ENCODE measurements at places on chromosomes 6 and 20.

DNA sequence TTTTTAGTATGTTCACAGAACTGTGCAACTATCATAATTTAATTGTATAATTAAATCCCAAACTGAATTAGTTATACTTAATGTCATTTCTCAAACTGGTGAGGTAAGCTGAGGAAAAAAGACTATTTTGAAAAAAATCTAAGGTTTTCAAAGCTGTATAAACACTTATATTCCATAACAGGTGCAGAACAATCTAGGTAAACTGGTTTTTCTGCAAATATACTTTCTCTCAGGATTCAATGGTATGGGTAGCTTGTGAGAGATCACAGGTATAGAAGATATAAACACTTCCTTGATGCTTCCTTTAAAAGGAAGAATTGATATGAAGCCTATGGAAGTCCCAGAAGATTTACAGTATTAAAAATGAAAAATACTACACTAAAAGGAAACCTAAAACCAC is 33.7 kb downstream of the NOL7 start:
- no peak for DNase-seq

DNA sequence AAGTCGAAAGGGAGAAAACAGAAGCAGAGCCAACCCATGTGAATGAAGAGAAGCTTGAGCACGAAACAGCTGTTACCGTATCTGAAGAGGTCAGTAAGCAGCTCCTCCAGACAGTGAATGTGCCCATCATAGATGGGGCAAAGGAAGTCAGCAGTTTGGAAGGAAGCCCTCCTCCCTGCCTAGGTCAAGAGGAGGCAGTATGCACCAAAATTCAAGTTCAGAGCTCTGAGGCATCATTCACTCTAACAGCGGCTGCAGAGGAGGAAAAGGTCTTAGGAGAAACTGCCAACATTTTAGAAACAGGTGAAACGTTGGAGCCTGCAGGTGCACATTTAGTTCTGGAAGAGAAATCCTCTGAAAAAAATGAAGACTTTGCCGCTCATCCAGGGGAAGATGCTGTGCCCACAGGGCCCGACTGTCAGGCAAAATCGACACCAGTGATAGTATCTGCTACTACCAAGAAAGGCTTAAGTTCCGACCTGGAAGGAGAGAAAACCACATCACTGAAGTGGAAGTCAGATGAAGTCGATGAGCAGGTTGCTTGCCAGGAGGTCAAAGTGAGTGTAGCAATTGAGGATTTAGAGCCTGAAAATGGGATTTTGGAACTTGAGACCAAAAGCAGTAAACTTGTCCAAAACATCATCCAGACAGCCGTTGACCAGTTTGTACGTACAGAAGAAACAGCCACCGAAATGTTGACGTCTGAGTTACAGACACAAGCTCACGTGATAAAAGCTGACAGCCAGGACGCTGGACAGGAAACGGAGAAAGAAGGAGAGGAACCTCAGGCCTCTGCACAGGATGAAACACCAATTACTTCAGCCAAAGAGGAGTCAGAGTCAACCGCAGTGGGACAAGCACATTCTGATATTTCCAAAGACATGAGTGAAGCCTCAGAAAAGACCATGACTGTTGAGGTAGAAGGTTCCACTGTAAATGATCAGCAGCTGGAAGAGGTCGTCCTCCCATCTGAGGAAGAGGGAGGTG is 38.7 kb downstream of the ZBTB2 start:
- no peak for DNase-seq

DNA sequence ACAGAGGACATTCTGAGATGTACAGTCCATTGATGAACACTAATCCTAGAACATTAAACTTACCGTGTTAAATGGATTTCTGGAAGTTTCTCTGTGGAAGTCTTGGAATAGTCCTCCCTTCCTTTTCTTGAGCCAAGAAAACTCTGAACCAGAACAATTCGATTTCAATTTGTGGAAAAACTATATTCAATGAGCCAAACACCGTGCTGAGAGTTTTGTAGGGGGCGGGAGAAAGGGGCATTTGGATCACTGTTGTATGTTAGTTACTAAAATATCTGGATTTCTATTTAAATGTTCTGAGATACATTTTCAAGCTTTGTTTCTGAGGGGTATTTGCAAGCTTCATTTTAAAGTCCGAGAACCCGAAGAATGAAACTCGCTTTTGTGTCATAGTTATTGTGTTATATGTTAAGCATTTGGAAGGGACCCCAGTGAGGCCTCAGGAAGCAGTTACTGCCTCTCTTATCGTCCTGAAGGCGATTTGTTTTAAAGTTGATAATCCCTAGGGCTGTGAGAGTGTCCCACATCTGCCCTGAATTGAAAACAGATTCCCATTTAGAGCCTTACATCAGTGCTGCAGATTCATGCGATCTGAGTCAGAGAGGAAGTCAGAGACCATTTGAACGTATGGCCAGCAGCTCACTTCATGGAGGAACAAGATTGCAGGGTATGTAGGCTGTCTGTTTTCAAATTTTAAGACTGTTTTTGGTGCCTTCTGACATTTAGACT is 70.8 kb upstream of the SASH1 start:
- DNase-seq, result no peak

GRCh38 chr6:22099231-22099630 is 197.6 kb downstream of the PRL start:
- DNase-seq, result no peak
